Left lung (tissue), 14 donors: ENCODE measurements at places on chromosomes 3 and 15. TPM values are rescaled to one million over a fixed set of nuclear protein-coding genes. Genes with fewer than 3 reads are reported as not detected.

GRCh38 chr3:150144191-150144708 lies 173.6 kb upstream of the PFN2 start:
- DNase-seq = no peak

- peak; percentile 82 for DNase-seq
Observed at GRCh38 chr3:49900491-49901153, 3.1 kb downstream of the MST1R start.

GRCh38 chr15:101406526-101407195 lies 82.8 kb downstream of the PCSK6 start:
- no peak for DNase-seq

- DNase-seq = no peak
Observed at GRCh38 chr3:104438706-104439105, 928.0 kb upstream of the ALCAM start.

GRCh38 chr3:159805411-159805772 lies 183.2 kb upstream of the IL12A start:
- no peak for DNase-seq

- DNase-seq = no peak
Observed at GRCh38 chr3:192168202-192168601, 559.1 kb downstream of the FGF12 start.

DNA sequence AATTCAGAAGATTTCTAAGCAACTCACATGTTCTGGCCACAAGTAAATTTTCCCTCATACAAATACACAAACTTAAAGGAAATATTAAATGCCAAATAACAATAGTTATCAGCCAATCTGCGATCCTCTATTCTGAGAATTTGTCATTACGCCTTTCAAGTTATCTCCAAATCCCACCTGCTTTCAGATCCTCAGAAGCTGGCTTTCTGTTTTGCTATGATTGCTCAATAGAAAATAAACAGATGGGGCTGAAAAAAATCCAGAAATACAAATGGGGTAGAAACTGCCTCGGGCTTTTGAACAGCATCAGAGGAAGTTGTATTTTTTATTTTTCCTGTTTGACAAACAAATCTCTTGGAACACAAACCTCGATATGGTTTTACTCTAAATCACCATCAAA lies 74.0 kb upstream of the CNTN4 start:
- DNase-seq = no peak

- no peak for DNase-seq
Observed at GRCh38 chr15:25730918-25731317, 132.2 kb downstream of the ATP10A start.

GRCh38 chr3:23324745-23325144 lies 121.6 kb downstream of the UBE2E2 start:
- no peak for DNase-seq

DNA sequence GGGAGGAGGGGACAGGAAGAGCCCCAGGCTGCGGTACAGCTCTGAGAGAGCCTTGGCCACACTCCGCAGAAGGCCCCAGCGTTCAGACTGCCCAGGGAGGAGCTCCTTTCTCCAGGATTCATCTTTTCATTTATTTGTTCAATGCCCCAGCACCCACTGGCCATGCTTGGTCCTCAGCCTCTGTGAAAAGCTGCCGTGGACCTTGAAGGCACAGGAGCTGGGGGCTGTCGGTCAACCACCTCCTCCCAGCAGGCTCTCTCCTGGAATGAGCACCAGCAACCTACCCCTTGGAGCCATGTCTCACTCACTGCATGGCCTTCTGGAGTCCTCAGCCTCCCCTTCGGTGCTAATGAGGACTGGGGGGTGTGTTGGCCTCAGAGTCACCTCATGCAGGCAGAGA lies 21.6 kb upstream of the PRR23E start:
- DNase-seq = no peak

- DNase-seq = no peak
Observed at GRCh38 chr15:48937886-48938285, 25.8 kb downstream of the SHC4 start.

- no peak for DNase-seq
Observed at GRCh38 chr3:138875754-138876664, 41.3 kb upstream of the PIK3CB start.

DNA sequence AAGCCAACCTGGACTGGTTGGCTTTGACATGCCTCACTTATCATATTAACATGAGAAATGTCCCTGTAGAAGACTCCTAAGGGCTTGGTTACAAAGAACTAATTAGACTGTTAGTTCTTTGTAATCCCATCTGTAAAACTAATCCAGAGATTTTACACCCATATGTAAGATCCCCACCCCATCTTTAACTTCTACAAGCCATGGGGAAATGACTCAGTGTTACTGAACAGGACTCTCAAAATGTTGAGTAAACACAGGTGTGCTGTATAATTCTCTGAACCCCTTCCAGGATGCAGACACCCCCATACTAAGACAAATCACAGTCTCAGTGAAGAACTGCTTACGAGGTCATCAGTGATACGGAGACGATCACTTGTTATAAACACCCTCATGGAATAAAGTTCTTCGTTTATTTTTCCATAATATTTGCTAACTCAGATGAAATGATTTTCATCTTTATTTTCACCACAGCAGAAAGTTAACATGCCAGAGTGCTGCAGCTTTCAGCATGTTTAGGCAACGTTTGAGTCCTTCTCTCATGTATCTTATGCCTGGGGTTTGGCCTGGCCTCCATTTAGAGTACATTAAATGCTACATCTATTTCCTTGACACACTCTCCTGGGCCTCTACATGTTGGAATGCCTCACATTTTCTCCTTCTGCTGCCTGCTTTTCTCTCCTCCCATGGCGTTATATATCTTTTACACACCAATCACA lies 55.3 kb upstream of the LEKR1 start:
- DNase-seq = no peak

DNA sequence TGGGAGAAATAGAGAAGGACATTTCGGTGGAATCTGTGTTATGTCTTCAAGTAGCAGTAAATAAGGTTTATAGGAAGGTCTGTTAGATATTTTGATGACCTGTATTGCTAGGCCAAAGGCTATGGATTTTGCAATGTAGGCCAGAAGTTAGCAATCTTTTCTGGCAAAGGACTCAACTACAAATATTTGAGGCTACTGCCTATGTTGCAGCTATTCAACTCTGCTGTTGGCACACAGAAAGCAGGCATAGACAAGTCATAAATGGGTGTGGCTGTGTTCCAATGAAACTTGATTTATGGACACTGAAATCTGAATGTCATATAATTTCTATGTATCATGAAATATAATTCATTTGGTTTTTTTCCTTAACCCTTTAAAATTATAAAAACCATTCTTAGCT lies 438.7 kb upstream of the C2CD4B start:
- no peak for DNase-seq

- DNase-seq = no peak
Observed at GRCh38 chr3:190193210-190193609, 72.5 kb upstream of the P3H2 start.

- no peak for DNase-seq
Observed at GRCh38 chr3:179503640-179504039, 52.4 kb upstream of the GNB4 start.

DNA sequence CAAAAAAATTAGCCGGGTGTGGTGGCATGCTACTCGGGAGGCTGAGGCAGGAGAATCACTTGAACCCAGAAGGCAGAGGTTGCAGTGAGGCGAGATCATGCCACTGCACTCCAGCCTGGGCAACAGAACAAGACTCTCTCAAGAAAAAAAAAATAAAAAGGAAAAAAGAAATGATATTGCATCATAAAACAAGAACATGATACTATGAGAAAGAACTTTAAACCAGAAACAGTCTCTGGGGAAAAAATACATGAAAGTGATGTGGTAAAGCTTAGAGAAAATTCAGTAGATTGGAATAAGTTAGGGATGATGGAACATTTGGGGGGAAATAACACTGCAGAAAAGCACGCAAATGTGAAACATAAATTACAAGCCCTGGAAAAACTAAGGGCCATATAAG lies 54.7 kb downstream of the CRYGS start:
- DNase-seq = no peak

DNA sequence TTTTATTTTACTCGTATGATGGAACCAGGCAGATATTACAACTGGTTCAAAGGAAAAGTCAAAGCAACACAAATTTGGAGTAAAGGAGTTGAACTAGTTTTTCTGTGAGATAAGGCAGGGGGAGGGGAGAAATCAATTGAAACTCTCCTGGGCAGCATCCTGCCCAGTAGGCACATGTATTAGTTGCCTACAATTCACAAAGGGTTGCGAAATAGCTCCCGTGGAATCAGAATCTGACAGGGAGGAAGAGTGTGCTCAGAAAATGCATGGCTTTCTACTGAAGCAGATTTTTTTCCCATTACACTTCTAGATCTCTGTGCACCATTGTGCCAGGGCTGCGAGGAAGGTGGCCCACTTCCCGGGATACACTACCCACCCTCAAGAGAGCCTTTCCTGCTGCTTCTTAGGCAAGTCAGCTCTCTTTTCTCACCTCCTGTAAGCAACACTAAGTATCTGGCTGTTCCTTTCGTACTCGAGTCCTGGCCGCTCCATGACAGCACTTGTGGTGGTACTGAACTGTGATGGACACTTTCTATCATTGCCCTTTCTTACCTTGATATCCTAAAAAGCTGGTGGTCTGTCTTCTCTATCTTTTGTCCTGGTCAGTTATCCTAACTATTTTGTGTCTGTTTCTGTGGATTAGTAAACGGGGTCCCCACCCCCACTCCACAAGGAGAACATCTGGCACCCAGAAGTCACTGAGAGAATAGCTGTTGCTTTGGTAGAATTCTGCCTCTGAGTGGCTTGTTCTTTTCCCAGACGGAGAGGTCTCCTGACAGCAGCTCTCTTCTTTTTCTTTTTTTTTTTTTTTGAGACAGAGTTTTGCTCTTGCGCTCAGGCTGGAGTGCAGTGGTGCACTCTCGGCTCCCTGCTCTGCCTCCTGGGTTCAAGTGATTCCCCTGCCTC lies 74.8 kb downstream of the RPL39L start:
- DNase-seq = peak; percentile 10

GRCh38 chr3:42796332-42796885 lies 7.9 kb downstream of the HIGD1A start:
- DNase-seq = no peak

GRCh38 chr3:143207338-143207961 lies 87.9 kb downstream of the CHST2 start:
- DNase-seq = no peak

- no peak for DNase-seq
Observed at GRCh38 chr3:353191-353739, 156.7 kb downstream of the CHL1 start.

GRCh38 chr3:138205527-138205926 lies 18.4 kb downstream of the ARMC8 start:
- DNase-seq = no peak

DNA sequence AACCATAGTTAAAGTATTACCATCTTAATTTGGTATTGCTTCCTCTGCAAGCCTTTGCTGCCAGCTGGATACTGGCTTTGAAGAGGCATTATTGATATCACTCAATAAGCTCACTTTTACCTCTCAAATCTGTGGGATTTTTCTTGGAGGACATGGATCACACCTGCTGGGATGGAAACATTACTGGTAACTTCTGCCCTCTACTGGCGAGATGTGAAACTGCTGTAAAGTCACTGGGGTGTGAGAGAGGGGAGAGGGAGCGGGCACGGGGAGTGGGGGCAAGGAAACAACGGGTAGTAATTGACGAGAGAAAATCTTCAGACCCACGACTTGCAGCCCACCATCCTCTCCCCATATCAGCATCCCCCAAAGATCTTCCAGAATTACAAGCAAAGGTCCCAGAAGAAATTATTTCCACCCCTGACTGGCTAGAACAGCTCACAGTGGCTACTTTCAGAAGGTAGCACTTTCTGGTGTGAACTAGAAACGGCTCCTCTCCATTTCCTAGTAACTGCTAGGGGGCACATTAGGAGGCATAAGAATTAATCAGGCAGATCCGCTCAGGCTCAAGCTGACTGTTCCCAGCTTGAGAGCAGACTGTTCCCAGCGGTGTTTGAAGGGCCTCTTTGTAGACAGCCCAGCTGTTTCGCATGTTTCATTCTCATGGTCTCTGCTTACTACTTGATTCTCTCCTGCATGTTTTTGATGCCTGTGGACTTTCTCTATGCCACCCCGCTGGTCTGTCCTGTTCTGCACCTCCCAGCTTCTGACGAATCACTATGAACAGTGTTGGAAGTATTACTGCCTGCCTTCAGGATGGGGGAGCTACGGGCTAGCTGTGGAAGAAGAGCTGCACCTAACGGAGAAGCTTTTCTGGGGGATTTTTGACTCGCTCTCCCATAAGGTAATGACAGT lies 230.4 kb upstream of the CHRM5 start:
- DNase-seq = no peak

- DNase-seq = no peak
Observed at GRCh38 chr15:70345251-70346019, 247.7 kb upstream of the TLE3 start.

DNA sequence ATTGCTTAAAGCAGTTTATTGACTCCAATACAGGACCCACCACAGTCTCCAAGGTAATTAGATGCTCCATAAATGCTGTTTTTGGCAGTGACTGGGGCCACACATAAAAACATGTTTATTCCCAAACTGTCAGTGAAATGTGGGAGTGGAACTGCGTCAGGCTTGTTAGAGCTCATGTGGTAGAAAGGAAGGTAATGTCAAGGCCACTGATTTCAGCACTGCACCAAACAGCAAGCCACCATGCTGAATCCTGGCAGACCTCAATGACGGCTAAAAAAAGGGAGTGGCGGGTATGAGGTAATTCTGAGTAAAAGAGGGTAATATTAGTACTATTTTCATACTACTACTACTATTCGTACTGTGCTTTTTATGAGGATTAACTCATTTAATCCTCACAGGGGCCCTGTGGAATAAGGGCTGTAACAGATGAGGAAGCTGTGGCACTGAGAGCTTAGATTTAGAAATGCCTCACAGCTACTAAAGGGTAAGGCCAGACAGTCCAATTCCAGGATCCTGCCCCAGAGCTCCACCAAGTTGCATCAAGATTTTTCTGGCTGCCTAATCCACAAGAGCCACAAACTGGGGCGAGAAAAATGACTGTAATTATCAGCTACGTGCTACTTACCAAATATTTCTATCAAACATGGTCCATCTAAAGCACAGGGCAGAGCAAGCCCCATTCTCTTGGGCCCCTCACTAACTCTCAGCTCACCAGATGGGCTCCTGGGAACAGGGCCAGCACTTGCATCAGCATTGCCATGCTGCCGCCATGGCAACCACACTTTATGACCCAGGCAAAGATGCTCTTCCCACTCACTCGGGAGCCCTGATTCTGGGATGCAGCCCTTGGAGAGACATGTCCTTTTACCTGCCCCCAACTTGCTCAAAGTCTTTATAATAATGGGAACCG lies 83.6 kb upstream of the SPATA12 start:
- DNase-seq = no peak

C2CD4A gene
- 0.10 TPM for polyA plus RNA-seq

C3orf85 gene
- polyA plus RNA-seq = not detected

WNT5A gene
- 20.7 TPM for polyA plus RNA-seq

HEG1 gene
- 50.6 TPM for polyA plus RNA-seq

NUSAP1 gene
- polyA plus RNA-seq = 97.8 TPM

LYSMD4 gene
- 13.2 TPM for polyA plus RNA-seq

PDZRN3 gene
- polyA plus RNA-seq = 88.6 TPM

NEO1 gene
- polyA plus RNA-seq = 109 TPM

MESP1 gene
- polyA plus RNA-seq = 0.45 TPM

MED12L gene
- 0.79 TPM for polyA plus RNA-seq

PTPN9 gene
- 45.3 TPM for polyA plus RNA-seq

KNG1 gene
- 0.47 TPM for polyA plus RNA-seq

GOLGA8H gene
- polyA plus RNA-seq = 1.9 TPM
